ENCODE measurements at places on chromosomes 4 and X.

DNA sequence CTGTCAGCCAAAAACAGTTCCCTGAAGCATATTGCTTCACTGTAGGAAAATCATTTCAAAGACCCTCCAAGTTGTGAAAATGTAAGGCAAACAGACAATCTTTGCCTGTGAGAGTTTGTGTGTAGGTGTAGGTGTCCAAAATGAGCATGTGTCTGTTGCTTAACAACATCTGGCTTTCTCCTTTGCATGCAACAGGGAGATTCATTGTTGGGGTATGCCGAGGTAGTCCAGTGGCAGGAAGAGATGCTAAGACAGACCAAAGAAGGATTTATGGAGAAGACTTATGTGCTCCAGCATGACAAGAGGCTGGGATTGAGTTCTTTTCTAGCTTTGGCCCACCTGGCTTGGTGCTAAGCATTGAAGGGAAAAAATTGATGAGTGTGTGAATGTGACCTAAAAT, 29.8 kb upstream of the SMAD1 start:
- DNase-seq, result no peak

- no peak for DNase-seq
Observed at GRCh38 chr4:111454961-111455360, 690.3 kb upstream of the FAM241A start.

DNA sequence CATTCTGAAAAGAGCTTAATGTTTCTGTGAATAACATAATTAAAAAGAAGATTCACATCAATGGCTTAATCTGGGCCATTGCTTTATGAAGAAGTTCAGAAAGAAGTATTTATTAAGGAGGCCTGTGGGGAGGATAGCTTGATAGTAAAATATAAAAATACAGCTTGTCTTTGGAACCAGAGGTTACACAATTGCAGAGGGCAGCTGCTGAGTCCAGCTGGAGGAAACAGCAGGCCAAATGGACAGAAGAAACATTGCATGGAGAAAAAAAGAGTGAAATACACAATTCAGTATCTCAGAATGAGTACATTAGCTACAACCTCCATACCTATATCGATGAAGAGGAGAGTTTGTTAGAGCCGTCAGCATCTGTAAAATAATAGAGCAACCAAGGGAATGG, 148.0 kb upstream of the NPY2R start:
- no peak for DNase-seq

GRCh38 chr4:77433418-77433733, 172.2 kb upstream of the CXCL13 start:
- no peak for DNase-seq

- DNase-seq, result no peak
Observed at GRCh38 chr4:73231518-73232487, 26.8 kb downstream of the ANKRD17 start.

DNA sequence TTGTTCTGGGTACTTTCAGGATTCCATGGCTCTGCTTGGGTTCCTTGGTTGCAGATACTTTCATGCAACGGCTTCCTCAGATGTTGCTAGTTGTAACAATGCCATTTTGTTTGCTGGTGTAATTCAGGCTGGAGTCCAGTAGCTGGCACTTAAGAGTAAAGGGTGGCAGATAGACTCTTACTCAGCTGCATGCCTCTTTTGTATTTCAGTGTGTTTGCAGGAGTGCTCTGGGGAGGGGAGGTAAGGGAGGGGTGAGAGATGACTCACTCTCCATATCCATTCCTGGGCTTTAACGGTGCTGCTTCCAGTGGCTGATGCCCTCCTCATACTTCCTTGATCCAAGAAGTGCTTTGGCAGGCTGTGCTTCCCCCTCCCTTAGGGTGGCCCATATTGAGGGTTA, 155.2 kb downstream of the ZNF330 start:
- peak; percentile 85 for DNase-seq

- no peak for DNase-seq
Observed at GRCh38 chr4:176238826-176239225, 30.2 kb downstream of the ASB5 start.

- DNase-seq, result no peak
Observed at GRCh38 chr4:73589261-73589847, 30.9 kb downstream of the RASSF6 start.

DNA sequence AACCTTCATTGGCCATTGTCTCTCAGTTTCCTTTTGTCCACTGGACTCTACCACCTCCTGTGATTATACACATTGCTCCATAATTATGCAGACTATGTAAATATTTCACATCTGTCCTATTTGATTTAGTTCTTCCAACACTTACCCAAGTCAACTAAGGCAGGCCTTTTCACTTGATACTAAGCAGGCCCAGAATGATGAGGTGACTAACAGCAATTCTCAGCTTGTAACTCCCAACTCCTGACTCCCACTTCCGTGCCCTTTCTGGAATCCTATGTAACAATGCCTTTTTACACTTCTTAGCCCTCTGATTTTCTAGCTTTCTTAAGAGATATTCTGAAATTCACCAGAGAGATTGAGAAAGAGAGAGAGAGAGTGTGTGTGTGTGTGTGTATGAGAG, 6.6 kb downstream of the PAK3 start:
- DNase-seq, result no peak

- no peak for DNase-seq
Observed at GRCh38 chr4:90328558-90328957, 201.4 kb downstream of the CCSER1 start.

- no peak for DNase-seq
Observed at GRCh38 chr4:57190601-57191481, 80.7 kb upstream of the IGFBP7 start.

- no peak for DNase-seq
Observed at GRCh38 chr4:86957215-86957614, 22.4 kb downstream of the AFF1 start.

- no peak for DNase-seq
Observed at GRCh38 chr4:164177153-164177552, 576.8 kb upstream of the SMIM31 start.

- DNase-seq, result no peak
Observed at GRCh38 chr4:11264841-11265240, 163.9 kb downstream of the HS3ST1 start.

GRCh38 chrX:24343719-24344118, 16.7 kb upstream of the SUPT20HL1 start:
- DNase-seq, result no peak

- no peak for DNase-seq
Observed at GRCh38 chrX:129781134-129781672, 1.5 kb downstream of the SASH3 start.

DNA sequence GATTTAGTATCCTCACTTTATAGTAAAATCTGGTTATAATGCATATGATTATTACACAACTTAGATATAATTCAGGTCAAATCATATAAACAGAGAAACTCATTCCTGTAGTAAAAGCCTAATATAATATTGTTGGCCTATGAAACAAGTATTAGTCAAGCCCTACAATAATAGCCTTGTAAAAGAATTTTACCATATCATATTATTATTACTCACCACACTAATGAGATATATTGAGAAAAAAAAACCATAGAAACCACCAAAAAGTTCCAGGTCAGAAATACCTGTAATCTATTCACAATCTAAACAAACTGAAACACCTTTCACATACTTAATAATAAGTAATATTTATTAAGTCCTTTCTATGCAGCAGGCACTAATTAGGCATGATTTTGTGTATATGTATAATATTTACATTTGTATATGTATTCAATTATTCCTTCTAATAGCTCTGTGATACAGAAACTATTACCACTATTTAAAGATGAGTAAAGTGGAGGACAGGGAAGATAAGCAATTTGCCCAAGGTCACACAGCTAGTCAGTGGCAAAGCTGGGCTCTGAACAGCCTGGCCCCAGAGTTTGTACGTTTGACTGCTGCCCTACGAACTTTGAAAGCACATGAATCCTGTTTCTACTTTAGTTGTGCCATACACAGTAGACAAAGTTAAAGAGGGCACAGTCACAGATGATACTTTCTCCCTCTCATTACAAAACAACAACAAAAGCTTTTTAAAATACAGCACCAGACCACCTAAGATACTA, 9.0 kb downstream of the ZNF827 start:
- DNase-seq, result no peak

DNA sequence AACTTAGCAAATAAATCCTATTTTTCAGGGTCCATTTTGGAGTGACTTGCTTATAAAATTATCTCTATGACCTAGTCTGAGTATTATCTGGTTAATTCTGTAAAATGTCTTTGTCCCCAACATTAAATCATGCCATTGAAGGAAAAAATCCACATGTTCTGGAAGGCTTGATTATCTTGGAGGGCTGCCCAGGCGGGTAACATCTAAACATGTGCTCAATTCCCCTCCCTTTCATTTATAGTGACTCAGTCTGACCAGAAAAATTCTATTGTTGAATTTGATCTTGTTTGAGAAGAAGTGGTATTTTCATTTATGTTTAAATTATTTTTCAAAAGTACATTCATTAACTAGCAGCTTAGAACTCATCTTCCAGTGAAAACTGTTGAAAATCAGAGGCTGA, 55.4 kb upstream of the SLC10A7 start:
- DNase-seq, result peak; percentile 4

GRCh38 chr4:7289589-7289988, 97.3 kb downstream of the SORCS2 start:
- no peak for DNase-seq

DNA sequence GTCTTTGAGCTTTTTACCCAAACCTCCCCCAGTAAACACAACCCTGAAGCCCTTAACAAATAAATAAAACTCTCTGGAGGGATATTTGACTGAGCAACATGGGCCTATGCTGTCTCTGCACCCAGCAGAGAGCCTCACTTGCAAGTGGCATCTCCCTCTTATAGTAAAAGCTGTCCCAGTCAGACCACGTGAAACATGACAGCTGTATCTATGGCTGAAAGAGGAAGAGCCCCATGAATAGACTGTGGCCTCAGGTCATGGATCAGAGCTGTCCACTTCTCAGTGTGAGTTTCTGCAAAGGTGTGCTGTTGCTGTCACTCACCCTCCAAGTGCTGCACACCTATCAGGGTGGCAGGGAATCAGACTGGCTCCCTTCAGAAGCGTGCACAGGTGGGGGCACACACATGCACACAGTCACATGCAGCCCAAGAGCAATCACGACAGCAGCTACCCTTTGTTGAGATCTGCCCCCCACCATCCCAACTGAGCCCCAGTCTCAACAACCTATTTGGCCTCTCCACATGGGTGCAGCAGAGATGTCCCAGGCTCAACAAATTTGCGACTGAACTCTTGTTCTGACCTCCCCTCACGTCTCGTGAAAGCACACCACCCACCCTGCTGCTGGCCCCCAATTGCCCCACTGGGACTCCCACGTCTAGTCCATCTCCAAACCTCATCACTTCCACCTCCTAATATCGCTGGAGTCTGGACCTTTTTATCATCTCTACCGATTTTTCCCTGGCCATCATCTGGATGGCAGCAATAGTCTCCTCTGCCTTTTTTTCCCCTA, 45.6 kb downstream of the NAT8L start:
- no peak for DNase-seq

GRCh38 chr4:184370711-184371389, 103.5 kb downstream of the IRF2 start:
- DNase-seq, result no peak

GRCh38 chr4:87762311-87762710, 37.0 kb upstream of the IBSP start:
- no peak for DNase-seq

DNA sequence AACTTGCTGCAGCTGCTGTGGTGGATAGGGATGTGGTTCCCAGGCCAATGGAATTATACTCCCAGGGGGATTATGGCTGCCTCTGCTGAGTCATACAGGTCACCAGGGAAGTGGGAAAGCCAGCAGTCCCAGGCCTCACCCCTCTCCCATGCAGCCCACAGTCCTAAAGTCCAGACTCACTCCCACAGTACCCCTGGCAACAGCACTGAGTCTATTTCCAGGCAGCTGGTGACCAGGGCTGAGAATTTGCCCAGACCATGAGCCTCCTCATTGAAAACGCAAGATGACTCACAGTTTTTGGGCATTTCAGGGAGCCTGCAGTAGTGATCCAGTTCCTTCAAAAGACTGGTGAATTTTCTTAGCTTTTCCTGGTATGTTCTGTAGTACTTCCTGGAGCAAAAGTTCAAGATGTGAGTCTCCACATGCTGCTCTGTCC, 137.6 kb downstream of the NPNT start:
- no peak for DNase-seq

DNA sequence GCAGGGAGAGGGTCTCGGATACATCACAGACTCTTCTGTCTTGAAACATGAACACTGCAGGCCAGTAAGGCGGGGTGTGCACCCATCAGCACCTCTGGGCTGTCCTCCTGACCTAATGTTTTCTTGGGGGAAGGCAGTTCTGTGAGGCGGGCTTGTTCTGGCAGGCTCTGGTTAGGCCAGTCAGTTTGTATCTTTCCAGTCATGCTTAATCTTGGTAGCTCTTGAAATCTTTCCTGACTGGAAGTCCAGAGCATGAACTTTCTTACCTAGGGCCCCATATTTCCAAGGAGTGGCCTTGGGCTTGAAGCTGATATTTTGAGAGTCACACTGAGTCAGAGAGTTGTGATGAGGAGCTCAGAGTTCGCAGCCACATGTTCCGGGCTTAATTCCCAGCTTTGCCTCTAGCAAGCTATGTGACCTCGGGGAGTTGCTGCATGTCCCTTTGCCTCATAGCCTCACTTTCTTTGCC, 54.2 kb upstream of the RASSF6 start:
- no peak for DNase-seq

DNA sequence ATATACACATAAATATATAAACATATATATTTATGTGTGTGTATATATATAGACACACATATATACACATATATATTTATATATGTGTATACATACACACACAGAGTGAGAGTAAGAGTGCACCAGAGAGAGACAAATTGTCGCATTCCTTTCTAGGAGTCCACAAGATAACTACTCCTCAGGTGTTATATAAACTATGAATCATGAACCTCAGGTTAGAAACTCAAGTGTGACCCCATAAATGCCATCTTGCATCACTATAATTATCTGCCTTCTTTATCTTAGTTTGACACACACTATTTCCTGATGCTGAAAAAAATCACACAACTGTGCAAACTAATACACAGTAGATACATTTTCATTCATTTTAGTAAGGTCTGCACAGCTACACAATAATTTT, 135.2 kb downstream of the PPARGC1A start:
- no peak for DNase-seq

DNA sequence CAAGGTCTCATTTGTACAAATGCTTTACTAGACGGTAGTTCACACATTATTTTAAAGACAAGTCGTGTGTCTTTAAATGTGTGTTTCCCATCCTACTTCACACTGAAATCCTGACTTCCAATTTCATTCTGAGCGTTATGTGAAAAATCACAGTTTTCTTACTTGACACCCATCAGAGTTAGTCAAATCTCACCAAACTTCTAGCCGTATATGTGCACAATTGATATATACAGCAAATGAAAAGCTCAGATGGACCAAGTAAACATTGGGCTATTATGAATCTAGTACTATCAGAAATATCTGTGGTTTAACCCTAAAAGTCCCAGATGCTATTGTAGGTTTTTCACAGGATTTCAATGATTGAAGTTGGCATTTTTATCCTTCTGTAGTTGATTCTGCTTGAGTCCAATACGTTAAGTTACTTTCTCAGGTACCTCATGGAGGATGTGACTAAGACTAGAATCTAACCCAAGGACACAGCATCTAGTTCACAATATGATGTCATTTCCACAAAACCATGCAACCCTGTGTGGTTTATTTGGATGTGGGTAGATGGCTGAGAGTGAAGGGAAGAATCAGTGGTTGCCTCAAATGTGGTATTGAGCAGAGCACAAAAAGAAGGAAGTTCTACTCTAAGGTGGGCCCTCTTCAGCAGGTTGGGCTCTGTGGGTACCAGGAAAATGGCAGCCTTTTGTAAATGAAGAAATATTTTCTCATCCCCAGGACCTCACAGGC, 22.1 kb upstream of the TRIM60 start:
- no peak for DNase-seq

- no peak for DNase-seq
Observed at GRCh38 chr4:106096454-106096853, 201.2 kb downstream of the NPNT start.

All from non-pigmented ciliary epithelial cell (primary cell).